ENCODE measurements at places on chromosomes 13 and 19.

DNA sequence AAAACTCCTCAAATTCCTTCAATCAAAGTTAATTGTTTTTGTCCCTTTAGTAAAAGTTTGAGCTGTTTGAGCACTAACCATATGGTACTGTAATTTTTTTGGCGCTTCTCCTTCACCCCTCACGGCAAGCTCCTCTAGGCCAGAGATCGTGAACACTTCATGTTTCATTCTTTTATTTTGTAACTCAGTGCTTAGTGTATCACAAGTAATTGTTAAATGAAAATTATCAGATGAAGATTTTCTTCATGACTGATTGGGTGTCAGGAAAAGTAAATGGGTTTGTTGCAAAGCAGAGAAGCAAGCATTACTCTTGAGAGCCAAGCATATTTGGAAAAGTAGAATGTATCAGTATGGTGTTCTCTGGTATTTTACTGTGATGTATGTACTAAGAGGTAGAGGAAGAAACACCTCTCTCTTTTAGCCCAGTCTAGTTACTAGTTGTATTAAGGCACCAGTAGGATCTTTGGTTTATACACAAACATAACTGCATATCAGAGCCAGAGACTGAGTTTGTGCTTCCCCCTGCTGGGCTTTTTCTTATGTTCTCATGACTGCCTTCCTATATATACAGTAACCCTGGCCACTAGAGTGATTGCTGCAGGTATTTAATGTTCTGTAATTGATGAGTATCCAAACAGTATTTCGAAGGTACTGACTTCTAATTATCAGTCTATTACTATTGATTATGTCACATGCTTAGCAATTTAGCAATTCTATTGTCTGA lies 202.3 kb upstream of the KLHL1 start:
- no peak for DNase-seq

- no peak for DNase-seq
Observed at GRCh38 chr19:345320-345879, 804 bp upstream of the MIER2 start.

DNA sequence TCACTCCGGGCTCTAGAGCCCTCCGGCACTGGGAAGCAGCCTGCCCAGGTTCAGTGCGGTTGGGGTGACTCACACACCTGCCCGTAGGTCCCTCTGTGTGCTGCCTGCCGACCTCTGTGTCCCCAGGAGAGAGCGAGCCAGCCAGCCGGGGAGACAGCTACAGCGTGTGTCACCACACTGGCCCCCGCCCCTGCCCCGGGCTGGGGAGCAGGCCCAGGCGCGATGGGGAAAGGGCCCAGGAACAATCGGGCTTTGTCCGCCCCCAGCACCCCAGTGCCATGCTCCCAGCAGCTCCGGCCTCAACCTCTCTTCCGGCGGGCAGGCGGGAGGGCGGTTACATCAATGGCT lies at the start of gene KLK6:
KLK6 (minus strand) TSS at position 179 of the 348 bp plus-strand sequence. CDS start 1,487 bp downstream, outside the sequence.
- no peak for DNase-seq

- DNase-seq: no peak
Observed at GRCh38 chr19:39858541-39858940, 12.4 kb upstream of the FBL start.

DNA sequence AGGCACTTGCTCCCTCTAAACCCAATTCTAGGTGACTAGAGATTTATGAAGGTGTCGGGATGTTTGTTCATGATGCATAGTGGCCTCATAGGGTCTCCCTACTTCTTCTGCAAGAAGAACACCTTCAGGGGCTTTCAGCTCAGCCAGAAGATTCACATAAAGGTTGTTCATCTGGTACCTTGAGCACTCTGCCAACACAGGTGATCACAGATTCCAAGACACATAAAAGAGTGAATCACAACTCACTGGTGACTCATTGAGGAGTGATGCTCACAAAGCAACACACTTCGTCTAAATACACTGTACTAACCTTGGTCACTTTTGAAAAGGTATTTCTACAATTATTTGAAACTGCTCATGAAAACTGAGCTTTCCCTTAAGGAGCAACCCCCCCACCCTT lies 6.8 kb upstream of the ZNF324 start:
- DNase-seq: no peak

All from stimulated activated CD4-positive, alpha-beta T cell treated with anti-CD3 and anti-CD28 coated beads, Interleukin-1b, Interleukin-23, amount 100 ng/mL, for 4 hours (primary cell).